ENCODE measurements at places on chromosomes 16 and 17.
A peak's percentile ranks its signal among the peaks of the same experiment; 100 is the strongest.

DNA sequence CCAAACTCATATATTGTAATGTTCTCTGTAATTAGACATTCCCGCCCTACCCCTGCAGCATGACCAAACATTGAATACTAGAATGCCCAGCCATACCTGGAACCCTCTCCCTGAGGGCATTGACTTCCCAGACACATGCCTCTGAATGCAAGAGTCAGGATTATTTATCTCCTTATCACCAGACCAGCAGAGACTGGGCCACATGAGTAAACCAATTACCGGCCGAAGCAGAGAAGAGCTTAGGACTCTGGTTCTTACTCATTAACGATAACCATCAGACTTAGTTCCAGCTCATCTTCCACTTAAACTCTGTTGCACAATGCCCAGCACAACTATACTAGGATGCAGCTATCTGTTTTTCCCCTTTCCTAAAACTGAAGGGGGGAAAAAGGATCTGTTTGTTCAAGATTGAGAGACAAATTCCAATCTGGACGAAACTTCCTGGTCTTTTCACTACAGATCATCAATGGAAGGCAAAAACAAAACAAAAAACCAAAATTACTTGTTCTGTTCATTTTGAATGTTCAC is 88.2 kb upstream of the CORO6 start:
- DNase-seq = no peak

DNA sequence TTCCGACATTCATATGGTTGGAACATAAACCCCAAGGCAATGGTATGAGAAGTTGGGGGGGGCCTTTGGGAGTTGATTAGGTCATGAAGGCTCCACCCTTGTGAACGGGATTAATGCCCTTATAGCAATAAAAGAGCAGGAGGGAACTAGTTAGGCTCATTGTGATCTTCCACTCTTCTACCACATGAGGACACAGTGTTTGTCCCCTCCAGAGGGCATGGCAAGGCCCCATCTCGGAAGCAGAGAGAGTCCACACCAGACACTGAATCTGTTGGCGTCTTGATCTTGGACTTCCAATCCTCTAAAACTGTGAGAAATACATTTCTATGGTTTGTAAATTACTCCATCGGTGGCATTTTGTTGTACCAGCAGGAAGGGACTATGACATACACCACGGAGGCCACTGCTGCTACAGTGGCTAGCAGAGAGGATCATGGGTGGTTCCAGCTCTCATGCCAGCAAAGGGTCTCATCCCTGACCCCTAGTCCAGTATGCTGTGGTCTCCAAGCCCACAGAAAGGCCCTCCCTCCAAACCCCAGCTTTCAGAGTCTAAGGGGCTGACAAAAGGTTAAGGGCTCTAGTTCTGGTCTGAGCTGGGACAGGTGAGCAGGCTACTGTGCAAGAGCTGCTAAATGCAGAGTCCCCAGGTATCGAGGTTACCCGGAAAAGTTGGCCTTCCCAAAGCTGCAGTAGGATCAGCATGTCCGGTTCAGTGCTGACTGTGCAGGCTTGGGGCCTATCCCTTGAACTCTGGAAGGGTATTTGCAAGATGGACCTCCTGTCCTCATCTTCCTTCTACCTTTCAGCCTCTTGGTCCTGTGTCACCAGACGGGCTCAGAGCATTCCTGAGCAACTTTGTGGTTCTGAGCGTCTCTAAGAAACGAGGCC is 12.2 kb downstream of the CCR7 start:
- DNase-seq = no peak

- DNase-seq = peak; percentile 80
These were observed 405 bp upstream of the CBLN1 start for GRCh38 chr16:49281843-49282642.

DNA sequence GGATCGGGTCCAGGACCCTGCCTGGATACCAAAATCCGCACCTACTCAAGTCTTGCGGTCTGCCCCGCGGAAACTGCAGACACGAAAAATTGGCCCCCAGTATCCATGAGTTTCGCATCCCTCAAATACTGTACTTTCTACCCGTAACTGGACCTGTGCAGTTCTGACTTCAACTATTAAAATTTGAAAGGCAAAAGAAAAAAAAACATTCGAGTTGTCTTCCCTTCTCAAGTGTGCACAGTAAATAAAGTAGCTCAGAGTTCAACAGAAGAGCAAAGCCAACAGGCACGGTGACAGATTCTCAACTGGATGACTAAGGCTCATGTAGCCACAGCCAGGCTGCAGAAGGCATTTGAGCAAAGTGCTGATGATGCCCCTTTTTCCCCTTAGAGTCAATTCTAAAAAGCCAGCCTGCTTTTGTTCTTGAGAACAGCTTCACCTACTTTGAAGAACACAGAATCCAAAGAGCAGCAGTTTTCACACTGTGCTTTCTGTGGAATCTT is 32.5 kb downstream of the MARF1 start:
- no peak for DNase-seq

GRCh38 chr17:28065706-28066105 is 23.2 kb downstream of the NLK start:
- DNase-seq = no peak

- DNase-seq = no peak
These were observed 12.3 kb downstream of the RFFL start for GRCh38 chr17:35051183-35051578.

- DNase-seq = no peak
These were observed 32.9 kb upstream of the ANKRD40CL start for GRCh38 chr17:50800196-50800700.

DNA sequence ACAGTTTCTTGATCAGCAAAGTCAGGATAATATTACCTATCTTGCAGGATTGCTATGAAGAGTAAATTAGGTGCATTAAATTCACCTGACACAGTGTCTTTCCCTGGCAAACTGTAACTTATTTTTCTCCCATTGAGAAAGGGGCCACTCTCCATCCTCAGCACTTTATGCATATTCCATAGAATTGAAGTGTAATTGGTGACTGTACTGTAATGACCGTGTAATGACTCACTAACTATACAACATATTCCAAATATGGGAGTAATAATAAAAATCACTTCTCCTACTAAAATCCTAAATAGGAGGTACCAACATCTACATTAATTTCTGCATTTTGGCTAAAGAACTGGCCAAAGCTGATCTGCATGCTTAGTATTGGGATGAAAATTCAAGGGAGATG is 141.9 kb upstream of the NOG start:
- DNase-seq = no peak

DNA sequence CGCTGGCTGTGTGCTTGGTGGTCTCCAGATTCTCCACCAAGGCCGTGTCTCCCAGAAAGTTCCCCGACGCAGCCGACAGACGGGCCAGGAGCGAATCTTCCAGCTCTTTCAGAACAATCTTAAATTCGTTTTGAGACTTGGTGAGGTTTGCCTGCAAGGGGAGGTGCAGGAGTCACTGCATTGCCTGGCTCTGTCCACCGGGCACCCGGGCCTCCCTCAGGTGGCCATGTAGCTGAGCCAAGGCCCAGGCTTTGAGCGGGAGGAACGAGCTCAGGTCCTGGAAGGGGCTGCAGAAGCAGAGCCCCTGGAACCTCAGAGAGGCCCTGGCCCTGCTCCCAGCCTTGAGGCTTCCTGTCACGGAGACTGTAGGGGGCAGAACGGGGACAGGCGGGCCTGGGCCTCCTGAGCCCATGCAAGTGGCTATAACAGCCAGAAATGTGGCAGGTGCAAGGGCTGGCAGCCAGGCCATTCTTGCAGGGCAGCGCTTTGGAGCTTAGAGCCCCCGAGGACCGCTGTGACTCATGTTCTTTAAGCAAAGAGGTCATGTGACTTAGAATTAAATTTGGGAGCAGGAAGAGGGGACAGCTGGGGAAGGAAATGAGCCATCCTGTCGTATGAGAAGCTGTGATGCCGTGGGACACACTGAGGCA is 72.4 kb downstream of the PGS1 start:
- DNase-seq = no peak

All from activated T-cell treated with anti-CD3 and anti-CD28 coated beads for 48 hours (primary cell).